ENCODE measurements at places on chromosomes 3 and 15. TPM values are rescaled to one million over a fixed set of nuclear protein-coding genes. Genes with fewer than 3 reads are reported as not detected.

Gene ENTPD3
- not detected for total RNA-seq

GRCh38 chr3:113185194-113185835, 26.0 kb upstream of the BOC start:
- no peaks in the 10 kb centered on the region for H3K36me3 ChIP-seq
- H3K4me1 ChIP-seq = no peaks in the 10 kb centered on the region
- no peak for DNase-seq
- no peak overlapping the region for H3K27ac ChIP-seq
- no peak overlapping the region for H3K4me3 ChIP-seq

Gene EEFSEC
- total RNA-seq = 7.1 TPM

GRCh38 chr3:193942516-193943055, 193.4 kb upstream of the HES1 start:
- no peak for DNase-seq
- peaks cover 7% of the 10 kb centered on the region for H3K4me1 ChIP-seq
- no peak overlapping the region for H3K4me3 ChIP-seq
- peaks cover 1% of the 10 kb centered on the region for H3K27me3 ChIP-seq

GRCh38 chr3:63251499-63251898, 26.6 kb upstream of the SYNPR start:
- DNase-seq = no peak
- no peaks in the 10 kb centered on the region for H3K4me1 ChIP-seq
- no peaks in the 10 kb centered on the region for H3K27me3 ChIP-seq
- H3K27ac ChIP-seq = no peak overlapping the region

GRCh38 chr3:184472723-184473428, 88.7 kb upstream of the EPHB3 start:
- peaks cover 1% of the 10 kb centered on the region for H3K27me3 ChIP-seq
- H3K4me1 ChIP-seq = peaks cover 26% of the 10 kb centered on the region
- H3K27ac ChIP-seq = peak overlapping the region; percentile 100
- H3K36me3 ChIP-seq = no peaks in the 10 kb centered on the region
- DNase-seq = peak; percentile 68
- peak overlapping the region; percentile 45 for H3K4me3 ChIP-seq

DNA sequence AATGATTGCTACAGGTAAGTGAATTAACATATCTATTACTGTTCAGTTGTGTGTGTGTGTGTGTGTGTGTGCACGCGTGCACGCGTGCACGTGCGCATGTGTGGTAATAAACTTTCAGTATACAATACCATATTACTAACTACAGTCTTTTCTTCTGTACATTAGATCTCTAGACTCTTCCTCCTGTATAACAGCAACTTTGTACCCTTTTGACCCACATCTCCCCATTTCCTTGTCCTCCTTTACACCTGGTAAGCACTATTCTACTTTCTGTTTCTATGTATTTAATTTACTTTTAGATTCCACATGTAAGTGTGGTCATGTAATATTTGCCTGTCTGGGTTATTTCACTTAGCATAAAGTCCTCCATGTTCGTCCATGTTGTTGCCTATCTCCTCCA, 29.1 kb upstream of the GOLIM4 start:
- no peak for DNase-seq
- no peaks in the 10 kb centered on the region for H3K27me3 ChIP-seq
- peaks cover 3% of the 10 kb centered on the region for H3K4me1 ChIP-seq
- no peak overlapping the region for H3K4me3 ChIP-seq
- no peak overlapping the region for H3K27ac ChIP-seq

- no peak for DNase-seq
- peaks cover 2% of the 10 kb centered on the region for H3K4me1 ChIP-seq
- peak overlapping the region; percentile 20 for H3K4me3 ChIP-seq
Measured at GRCh38 chr3:68985146-68985790, 28.2 kb downstream of the EOGT start.

Gene TTLL13
- not detected for total RNA-seq

Gene CDHR4
- total RNA-seq = 1.1 TPM

GRCh38 chr3:146035366-146035765, 125.6 kb downstream of the PLOD2 start:
- no peak overlapping the region for H3K4me3 ChIP-seq
- no peaks in the 10 kb centered on the region for H3K27me3 ChIP-seq
- no peaks in the 10 kb centered on the region for H3K36me3 ChIP-seq
- no peak overlapping the region for H3K27ac ChIP-seq
- DNase-seq = no peak

GRCh38 chr15:51060030-51060673, 34.6 kb downstream of the TNFAIP8L3 start:
- H3K4me3 ChIP-seq = no peak overlapping the region
- no peaks in the 10 kb centered on the region for H3K4me1 ChIP-seq
- peaks cover 1% of the 10 kb centered on the region for H3K27me3 ChIP-seq
- no peaks in the 10 kb centered on the region for H3K36me3 ChIP-seq
- H3K27ac ChIP-seq = no peak overlapping the region

- H3K4me3 ChIP-seq = no peak overlapping the region
- peaks cover 3% of the 10 kb centered on the region for H3K36me3 ChIP-seq
- H3K27ac ChIP-seq = no peak overlapping the region
- H3K27me3 ChIP-seq = no peaks in the 10 kb centered on the region
- DNase-seq = no peak
Measured at GRCh38 chr3:40079203-40079846, 230.2 kb upstream of the EIF1B start.

Gene PCSK6
- 0.13 TPM for total RNA-seq

- H3K4me1 ChIP-seq = peaks cover 15% of the 10 kb centered on the region
- DNase-seq = no peak
- no peak overlapping the region for H3K4me3 ChIP-seq
- H3K27me3 ChIP-seq = no peaks in the 10 kb centered on the region
- peaks cover 6% of the 10 kb centered on the region for H3K36me3 ChIP-seq
- no peak overlapping the region for H3K27ac ChIP-seq
Measured at GRCh38 chr15:41258750-41259471, 27.8 kb downstream of the CHP1 start.

- H3K4me3 ChIP-seq = no peak overlapping the region
- peaks cover 21% of the 10 kb centered on the region for H3K4me1 ChIP-seq
- H3K36me3 ChIP-seq = no peaks in the 10 kb centered on the region
- H3K27ac ChIP-seq = no peak overlapping the region
- peaks cover 1% of the 10 kb centered on the region for H3K27me3 ChIP-seq
- peak; percentile 38 for DNase-seq
Measured at GRCh38 chr3:112043621-112044201, 9.2 kb downstream of the TMPRSS7 start.

GRCh38 chr3:153679714-153680113, 441.5 kb upstream of the ARHGEF26 start:
- DNase-seq = no peak
- H3K36me3 ChIP-seq = no peaks in the 10 kb centered on the region
- H3K4me3 ChIP-seq = no peak overlapping the region
- H3K27me3 ChIP-seq = no peaks in the 10 kb centered on the region
- H3K27ac ChIP-seq = no peak overlapping the region

Gene CEP19
- 6.0 TPM for total RNA-seq

- H3K27me3 ChIP-seq = no peaks in the 10 kb centered on the region
- no peaks in the 10 kb centered on the region for H3K36me3 ChIP-seq
- H3K4me1 ChIP-seq = no peaks in the 10 kb centered on the region
- H3K27ac ChIP-seq = no peak overlapping the region
Measured at GRCh38 chr3:161567577-161568361, 71.2 kb downstream of the OTOL1 start.

Gene NOX5
- total RNA-seq = not detected

Gene POPDC2
- 2.0 TPM for total RNA-seq

GRCh38 chr3:57029924-57030323, 30.5 kb upstream of the SPATA12 start:
- H3K36me3 ChIP-seq = no peaks in the 10 kb centered on the region
- H3K4me1 ChIP-seq = no peaks in the 10 kb centered on the region
- DNase-seq = no peak
- no peak overlapping the region for H3K27ac ChIP-seq

DNA sequence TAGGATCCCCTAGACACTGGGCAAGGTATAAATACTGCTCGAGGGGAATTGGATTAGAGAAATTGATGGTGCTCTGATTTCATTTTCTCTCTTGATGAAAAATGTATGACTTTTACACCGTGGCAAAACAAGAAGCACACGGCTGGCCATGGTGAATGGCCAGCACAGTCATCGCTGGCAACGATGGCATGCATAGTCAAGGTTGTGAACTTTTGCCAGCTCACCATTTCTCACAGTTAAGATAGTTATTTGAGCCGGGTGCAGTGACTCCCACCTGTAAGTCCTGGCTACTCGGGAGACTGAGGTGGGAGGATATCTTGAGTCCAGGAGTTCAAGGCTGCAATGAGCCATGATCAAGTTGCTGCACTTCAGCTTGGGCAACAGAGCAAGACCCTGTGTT, 95.4 kb downstream of the HMG20A start:
- DNase-seq = no peak
- peaks cover 11% of the 10 kb centered on the region for H3K4me1 ChIP-seq
- H3K36me3 ChIP-seq = no peaks in the 10 kb centered on the region
- H3K4me3 ChIP-seq = no peak overlapping the region

DNA sequence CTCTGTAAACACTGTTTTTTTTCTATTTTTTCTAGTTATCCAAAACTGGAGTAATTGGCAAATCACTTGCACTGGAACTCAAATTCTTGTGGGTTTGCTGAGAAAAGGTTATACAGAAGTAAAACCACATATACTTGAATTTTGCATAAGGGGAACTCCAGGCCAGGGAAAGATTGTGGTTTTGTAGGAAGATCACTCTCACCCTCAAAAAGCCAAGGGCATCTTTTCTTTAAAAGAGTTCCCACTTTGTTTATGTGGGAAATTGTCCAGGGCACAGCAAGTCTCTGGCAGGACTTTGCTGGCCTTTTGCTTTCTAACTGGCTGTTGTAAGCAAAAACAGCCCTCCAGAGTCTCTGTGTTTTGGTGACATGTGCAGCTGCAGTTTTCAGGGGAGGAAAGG, 340.3 kb upstream of the RBMS3 start:
- H3K27ac ChIP-seq = peak overlapping the region; percentile 33
- H3K4me1 ChIP-seq = peaks cover 17% of the 10 kb centered on the region
- H3K4me3 ChIP-seq = no peak overlapping the region
- peak; percentile 8 for DNase-seq
- no peaks in the 10 kb centered on the region for H3K36me3 ChIP-seq

DNA sequence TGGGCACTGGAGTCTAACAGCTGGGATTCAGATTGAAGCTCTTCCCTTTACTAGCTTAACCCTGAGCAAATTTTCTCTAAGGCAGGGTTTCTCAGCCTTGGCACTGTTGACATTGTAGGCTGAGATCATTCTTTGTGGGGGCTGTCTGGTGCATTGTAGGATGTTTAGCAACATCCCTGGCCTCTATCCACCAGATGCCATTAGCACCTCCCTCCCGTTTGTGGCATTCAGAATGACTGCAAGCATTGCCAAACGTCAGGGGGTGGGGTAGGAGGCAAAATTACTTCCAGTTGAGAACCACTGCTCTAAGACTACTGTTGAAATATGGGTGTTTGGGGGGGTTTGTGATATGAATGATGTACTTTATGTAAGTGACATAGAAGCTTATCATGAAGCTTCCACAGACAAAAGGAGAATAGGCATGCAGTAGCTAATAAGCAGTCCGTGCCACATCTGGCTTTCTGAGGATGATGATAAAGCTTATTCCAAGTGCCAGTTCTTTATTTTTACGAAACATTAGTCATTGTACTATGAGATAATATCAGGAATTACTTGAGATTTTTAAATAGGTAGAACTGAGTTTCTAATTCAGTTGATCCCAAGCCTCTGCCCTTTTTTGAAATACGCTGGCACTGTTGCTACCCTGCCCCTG, 39.3 kb downstream of the NKIRAS1 start:
- H3K36me3 ChIP-seq = peaks cover 20% of the 10 kb centered on the region
- H3K4me3 ChIP-seq = peak overlapping the region; percentile 28
- no peak overlapping the region for H3K27ac ChIP-seq
- H3K27me3 ChIP-seq = peaks cover 3% of the 10 kb centered on the region
- DNase-seq = no peak

DNA sequence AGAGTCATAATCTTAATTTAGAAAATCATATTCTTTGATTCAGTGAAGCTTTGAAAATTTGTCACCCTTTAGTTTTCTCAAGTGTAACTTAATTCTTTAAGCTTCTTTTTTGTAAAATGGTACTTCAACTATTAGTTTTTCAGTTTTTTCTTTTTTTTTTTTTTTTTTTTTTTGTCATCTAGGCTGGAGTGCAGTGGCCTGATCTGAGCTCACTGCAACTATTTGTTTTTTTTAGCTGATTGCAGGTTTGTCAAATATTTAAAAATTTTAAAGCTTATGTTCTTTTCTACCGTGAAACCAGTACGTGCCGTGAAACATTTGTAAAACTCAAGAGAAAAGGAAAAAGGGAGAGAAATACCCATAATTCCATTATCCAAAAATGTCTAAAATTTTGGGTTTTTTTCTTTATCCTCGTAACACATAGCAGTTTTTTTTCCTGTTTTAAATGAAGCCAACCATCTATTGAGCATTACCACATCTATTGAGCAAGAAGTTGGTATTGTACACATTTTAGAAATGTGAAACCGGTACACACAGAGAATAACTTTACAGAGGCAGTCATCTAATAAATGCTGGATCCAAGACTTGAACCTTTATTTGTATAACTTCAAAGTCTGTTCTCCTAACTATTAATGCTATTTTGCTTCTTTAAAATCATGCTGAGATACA, 25.7 kb downstream of the ECT2 start:
- DNase-seq = no peak
- no peak overlapping the region for H3K27ac ChIP-seq
- no peaks in the 10 kb centered on the region for H3K4me1 ChIP-seq
- peaks cover 4% of the 10 kb centered on the region for H3K36me3 ChIP-seq

- H3K4me3 ChIP-seq = no peak overlapping the region
- no peaks in the 10 kb centered on the region for H3K36me3 ChIP-seq
- no peak overlapping the region for H3K27ac ChIP-seq
- peaks cover 42% of the 10 kb centered on the region for H3K4me1 ChIP-seq
Measured at GRCh38 chr3:78734048-78734637, 1033.7 kb downstream of the ROBO1 start.

Gene C3orf80
- not detected for total RNA-seq

- no peak overlapping the region for H3K27ac ChIP-seq
- peaks cover 18% of the 10 kb centered on the region for H3K27me3 ChIP-seq
Measured at GRCh38 chr3:177351757-177352158, 154.5 kb upstream of the TBL1XR1 start.

Gene MRAS
- total RNA-seq = 5.9 TPM

Gene NDN
- 54.7 TPM for total RNA-seq

GRCh38 chr15:100095541-100096247, 246.1 kb downstream of the ADAMTS17 start:
- no peak for DNase-seq
- peaks cover 2% of the 10 kb centered on the region for H3K27me3 ChIP-seq
- H3K4me1 ChIP-seq = no peaks in the 10 kb centered on the region
- no peak overlapping the region for H3K27ac ChIP-seq

- no peak for DNase-seq
- peaks cover 2% of the 10 kb centered on the region for H3K27me3 ChIP-seq
- H3K36me3 ChIP-seq = no peaks in the 10 kb centered on the region
- H3K27ac ChIP-seq = no peak overlapping the region
Measured at GRCh38 chr3:127739347-127740135, 66.8 kb downstream of the ABTB1 start.

Gene MKRN2OS
- not detected for total RNA-seq

All from endothelial cell (in vitro differentiated cells).